ENCODE measurements at places on chromosomes 7 and 10. TPM values are rescaled to one million over a fixed set of nuclear protein-coding genes. Genes with fewer than 3 reads are reported as not detected.

The HUS1 gene
- 38.8 TPM for total RNA-seq

The HOXA13 gene
- total RNA-seq: not detected

The GIMAP5 gene
- 242 TPM for total RNA-seq

The SAMD8 gene
- 14.3 TPM for total RNA-seq

The SHH gene
- total RNA-seq: not detected

The OR6B1 gene
- total RNA-seq: not detected

The XRCC2 gene
- 13.8 TPM for total RNA-seq

The RTKN2 gene
- total RNA-seq: 7.8 TPM

The MYL10 gene
- total RNA-seq: not detected

The NUTM2E gene
- not detected for total RNA-seq

The SNX10 gene
- 45.7 TPM for total RNA-seq

The ETV1 gene
- not detected for total RNA-seq

The COL1A2 gene
- 4.6 TPM for total RNA-seq

The TBXAS1 gene
- total RNA-seq: 7.2 TPM

The ZPBP gene
- total RNA-seq: not detected

The PRF1 gene
- total RNA-seq: 132 TPM

The ZNF25 gene
- 6.2 TPM for total RNA-seq

The NPS gene
- total RNA-seq: not detected

The MICALL2 gene
- 0.88 TPM for total RNA-seq

The OR2A1 gene
- total RNA-seq: not detected

The CTAGE4 gene
- 1.0 TPM for total RNA-seq

The FAM25A gene
- total RNA-seq: not detected

The ANKRD1 gene
- not detected for total RNA-seq

The CPA5 gene
- 0.90 TPM for total RNA-seq

The GOLGA7B gene
- total RNA-seq: 5.3 TPM

The OR2A7 gene
- 3.9 TPM for total RNA-seq

The CTAGE6 gene
- total RNA-seq: 1.7 TPM

The MAGI2 gene
- total RNA-seq: 0.07 TPM

The PBLD gene
- total RNA-seq: 2.3 TPM

The SEPHS1 gene
- total RNA-seq: 55.5 TPM

The GIMAP8 gene
- total RNA-seq: 54.5 TPM

All from T-helper 1 cell treated with Interleukin-12 subunit alpha and Interleukin-12 subunit beta and Interleukin-4 antibody, amounts not matched to agents 30 ng/mL and 1 ng/mL, for 36 hours (primary cell).